ENCODE measurements at places on chromosomes 2 and 18.

DNA sequence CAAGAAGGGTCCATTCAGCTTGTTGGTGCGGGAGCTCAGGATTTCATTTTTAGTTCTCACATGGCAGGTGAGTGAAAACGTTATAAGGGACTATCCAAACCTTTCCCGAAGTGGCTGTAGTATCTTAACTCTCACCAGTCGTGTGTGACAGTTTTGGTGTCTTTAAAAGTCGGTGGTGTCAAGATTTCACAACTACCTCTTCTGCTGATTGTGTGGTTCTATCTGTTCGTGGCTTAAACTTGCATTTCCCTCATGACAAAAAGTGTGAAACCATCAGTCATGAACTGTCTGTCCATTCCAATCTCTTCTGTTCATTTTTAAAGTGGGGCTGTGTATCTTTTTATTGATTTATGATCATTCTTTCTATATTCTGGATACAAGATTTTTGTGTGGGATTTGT lies 3.8 kb upstream of the AQP12B start:
- DNase-seq = peak; percentile 7

DNA sequence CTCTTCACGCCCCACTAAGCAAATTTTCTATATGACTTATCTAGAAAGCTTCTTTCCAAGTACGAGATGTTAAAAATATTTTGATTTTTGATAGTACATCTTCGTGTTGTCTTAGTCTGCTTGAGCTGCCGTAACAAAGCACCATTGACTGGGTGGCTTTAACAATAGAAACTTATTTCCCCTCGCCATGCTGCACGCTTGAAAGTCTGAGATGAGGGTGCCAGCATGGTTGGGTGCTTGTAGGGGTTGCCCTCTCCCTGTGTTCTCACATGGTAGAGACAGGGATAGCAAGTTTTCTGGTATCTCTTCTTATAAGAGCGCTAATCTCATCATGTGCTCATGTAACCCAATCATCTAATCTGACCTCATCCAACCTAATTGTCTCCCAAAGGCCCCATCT lies 106.2 kb downstream of the TANC1 start:
- DNase-seq = no peak

- DNase-seq = no peak
Observed at GRCh38 chr2:209936106-209936666, 66.3 kb upstream of the RPE start.

DNA sequence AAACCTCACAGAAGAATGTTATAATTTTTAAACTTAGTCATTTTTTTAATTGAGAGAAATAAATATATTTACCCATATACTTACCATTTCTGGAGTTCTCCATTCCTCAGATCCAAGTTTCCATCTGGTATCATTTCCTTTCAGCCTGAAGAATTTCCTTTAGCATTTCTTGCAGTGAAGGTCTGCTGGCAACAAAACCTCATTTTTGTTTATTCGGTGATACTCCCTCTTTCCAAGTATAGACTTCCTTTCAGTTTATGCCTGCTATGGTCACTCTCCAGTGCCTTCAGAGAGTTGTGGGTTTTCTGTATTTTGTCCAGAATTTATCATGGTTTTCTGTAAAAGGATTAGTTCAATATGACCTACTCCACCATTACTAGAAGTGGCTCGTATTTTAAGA lies 17.0 kb downstream of the WDPCP start:
- DNase-seq = no peak

Data from D721Med (cell line).